Esophagus mucosa (tissue), 1 donor: ENCODE measurements at places on chromosomes 12 and 14. TPM values are rescaled to one million over a fixed set of nuclear protein-coding genes. Genes with fewer than 3 reads are reported as not detected.

- ATAC-seq = no peak
Measured at GRCh38 chr14:93880021-93880820, 46.9 kb upstream of the FAM181A start.

DNA sequence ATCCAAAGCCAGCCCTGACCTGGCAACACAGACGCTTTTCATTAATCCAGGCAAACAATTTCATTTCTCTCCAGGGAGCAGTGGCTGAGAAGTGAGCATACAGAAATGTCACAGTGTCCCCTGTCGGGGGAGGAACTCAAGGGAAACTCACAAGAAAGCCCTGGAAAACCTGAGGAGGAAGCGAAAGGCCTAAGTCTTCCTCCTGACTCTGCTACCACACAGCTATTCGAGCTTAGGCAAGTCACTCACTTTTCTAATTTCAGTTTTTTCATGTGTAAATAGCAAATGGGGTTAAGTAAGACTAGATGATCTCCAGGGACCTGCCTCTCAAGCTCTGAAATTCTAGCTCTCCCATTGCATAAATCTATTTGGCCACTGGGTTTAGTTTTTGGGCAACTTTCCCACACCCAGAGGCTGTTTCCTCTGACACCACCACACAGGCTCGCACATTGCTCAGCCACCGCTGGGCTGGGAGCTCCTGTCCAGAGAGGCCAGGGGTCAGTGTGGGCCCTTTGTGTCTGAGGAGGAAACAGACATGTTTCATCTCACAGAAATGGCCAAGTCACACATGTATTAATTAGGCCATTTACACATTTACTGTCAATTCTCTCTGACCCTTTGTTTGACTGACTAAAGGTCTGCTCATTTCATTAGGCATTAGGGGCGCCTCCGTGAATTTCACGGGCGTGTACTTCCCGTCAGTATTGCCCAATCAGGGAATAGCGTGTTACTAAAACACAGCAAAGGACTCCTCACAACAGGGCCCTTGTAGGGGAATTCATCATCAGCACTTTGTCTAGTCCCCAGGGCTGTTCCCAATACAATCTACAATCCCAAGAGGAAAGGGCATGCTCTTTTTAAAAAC is 9.8 kb upstream of the PNMA1 start:
- ATAC-seq = peak; percentile 66

- no peak for ATAC-seq
Measured at GRCh38 chr12:56449622-56449984, 377 bp upstream of the TIMELESS start.

- no peak for ATAC-seq
Measured at GRCh38 chr12:79373896-79374499, 316.8 kb downstream of the PAWR start.

GRCh38 chr14:75711105-75711795 is 50.2 kb downstream of the TTLL5 start:
- ATAC-seq = peak; percentile 56

GTF2H3 gene
- 31.5 TPM for total RNA-seq

NXPH4 gene
- 6.7 TPM for total RNA-seq
